ENCODE measurements at places on chromosomes 5 and 9.

GRCh38 chr5:97112230-97112629 is 30.2 kb downstream of the LIX1 start:
- no peak for DNase-seq

DNA sequence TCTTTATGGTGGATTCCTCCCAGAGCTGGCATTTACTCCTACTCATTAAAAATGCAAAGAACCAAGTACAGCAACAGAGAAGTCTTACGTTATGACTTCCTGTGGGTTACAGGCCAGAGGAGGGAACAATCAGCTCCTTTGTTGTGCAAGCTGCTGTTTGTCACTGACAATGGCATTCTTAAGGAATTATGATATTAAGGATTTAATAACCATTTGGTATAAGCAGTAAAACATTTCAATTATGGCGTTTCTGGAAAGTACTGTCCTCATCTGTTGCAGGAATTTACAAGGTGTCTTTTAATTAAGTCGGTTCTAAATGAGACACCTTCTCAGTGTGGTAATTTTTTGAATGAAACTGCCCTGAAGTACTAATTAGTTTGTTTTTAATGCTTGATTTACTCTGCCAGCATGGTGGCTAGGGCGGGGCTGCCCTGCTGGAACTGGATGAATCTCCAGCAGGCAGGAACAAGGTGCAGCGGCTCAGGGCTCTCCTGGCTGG is 49.1 kb upstream of the VDAC1 start:
- peak; percentile 91 for DNase-seq

GRCh38 chr5:176742246-176743105 is 67.9 kb upstream of the UNC5A start:
- DNase-seq, result no peak

GRCh38 chr9:76927540-76928240 is 21.8 kb upstream of the PRUNE2 start:
- no peak for DNase-seq

GRCh38 chr5:149940077-149940574 is 4.5 kb downstream of the PDE6A start:
- DNase-seq, result no peak

DNA sequence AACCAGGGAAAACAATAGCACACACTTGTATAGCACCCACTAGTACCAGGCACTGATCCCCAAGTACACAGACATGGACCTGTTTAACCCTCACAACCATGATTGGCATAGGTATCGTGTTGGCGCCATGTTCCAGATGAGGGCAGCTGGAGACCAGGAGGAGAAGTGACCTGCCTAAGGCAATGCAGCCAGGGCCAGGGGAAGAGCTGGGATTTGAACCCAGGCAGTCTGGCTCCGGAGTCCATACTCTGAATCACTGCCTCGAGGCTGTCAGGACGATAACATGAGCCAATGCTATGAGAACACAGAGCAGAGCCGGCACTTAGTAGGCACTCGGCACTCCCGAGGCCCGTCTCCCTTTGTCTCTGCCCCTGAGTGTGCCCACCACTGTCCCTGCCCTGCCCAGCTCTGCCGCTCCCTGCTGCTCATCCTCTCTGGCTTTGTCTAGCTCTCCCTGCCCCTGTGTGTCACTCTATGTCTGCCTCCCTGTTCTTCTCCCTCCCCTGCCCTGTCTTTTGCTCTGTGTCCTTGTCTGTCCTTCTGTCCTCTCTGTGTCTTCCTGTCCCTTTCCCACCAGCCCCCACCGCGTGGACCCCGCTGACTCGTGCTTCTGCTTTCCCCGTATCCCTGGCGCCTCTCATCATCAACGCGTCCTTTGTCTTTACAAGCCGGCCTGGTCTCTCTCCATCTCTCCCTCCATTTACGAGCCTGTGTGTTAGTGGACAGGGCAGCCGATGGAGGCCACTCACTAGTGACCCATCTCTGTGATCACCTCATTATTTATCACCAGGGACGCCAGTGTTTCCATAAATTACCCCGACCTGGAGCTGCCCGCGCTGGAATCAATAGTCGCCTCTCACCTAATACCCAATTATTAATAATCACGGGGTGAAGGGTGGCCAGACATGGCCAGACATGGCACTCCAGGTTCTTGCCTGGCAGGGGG is 99.4 kb upstream of the MVB12B start:
- no peak for DNase-seq

GRCh38 chr9:81588148-81588871 is 101.0 kb downstream of the TLE1 start:
- no peak for DNase-seq

DNA sequence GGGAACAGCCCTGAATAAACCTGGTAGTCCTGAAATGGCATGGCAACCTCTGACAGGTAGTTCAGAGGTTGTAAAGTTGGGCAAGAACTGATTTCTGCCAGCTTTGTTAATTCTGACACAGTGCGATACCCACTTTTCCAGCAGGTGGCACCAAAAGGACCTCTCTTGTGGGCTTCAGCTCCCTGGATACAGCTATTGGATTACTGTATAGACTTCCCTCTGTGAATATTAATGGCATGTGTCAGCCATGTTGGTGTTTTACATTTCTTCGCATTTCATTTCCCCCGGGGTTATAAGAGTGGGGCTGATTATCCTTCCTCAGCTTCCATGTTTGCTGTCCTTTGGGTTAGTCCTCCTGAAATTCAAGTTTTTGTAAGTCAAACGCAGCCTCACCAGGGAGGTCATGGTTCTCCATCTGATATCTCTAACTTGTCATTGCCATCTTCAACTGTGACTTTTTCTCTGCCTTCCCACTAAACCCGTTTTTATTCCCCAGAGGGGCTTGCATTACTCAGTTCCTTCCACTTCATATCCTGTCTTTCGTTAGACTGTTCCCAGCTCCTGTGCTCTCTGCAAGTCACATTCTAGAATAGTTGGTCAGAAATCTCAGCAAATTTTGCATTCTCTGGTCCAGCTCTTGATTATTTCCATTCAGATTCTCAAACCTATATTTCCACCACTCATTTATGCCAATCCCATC is 135.6 kb downstream of the LIFR start:
- DNase-seq, result peak; percentile 47

DNA sequence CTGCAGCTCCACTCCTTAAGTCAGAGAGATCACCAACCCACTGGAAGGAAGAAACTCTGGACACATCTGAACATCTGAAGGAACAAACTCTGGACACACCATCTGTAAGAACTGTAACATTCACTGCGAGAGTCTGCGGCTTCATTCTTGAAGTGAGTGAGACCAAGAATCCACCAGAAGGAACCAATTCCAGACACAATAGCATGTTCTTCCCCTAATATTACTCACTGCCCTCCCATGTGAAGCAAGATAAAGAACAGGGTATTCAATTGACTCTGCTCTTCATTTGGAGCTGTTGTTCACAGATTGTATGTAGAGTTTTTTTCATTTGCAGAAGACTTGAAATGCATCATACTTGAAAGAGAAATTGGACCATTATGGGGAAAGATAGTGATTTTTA is 10.8 kb downstream of the SAXO1 start:
- no peak for DNase-seq

DNA sequence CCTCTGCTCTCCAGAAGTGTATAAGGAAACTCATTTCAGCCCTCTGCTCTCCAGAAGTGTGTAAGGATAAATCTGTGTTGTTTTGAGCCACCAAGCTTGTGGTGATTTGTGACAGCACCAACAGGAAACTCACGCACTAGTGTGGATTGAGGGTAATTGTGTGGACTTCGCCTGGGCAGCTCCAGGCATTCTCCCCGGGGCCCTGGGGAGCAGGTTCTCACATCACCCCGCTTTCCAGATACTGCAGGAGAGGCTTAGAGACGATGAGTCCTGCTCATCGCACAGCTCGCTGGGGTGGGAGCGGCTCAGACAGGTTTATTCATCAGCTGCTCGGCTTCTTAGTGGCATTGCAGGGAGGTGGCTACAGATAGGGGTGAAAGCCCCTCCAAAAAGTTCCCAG is 38.4 kb upstream of the RNF130 start:
- no peak for DNase-seq

GRCh38 chr5:433836-434235 is 9.1 kb upstream of the EXOC3 start:
- DNase-seq, result no peak

DNA sequence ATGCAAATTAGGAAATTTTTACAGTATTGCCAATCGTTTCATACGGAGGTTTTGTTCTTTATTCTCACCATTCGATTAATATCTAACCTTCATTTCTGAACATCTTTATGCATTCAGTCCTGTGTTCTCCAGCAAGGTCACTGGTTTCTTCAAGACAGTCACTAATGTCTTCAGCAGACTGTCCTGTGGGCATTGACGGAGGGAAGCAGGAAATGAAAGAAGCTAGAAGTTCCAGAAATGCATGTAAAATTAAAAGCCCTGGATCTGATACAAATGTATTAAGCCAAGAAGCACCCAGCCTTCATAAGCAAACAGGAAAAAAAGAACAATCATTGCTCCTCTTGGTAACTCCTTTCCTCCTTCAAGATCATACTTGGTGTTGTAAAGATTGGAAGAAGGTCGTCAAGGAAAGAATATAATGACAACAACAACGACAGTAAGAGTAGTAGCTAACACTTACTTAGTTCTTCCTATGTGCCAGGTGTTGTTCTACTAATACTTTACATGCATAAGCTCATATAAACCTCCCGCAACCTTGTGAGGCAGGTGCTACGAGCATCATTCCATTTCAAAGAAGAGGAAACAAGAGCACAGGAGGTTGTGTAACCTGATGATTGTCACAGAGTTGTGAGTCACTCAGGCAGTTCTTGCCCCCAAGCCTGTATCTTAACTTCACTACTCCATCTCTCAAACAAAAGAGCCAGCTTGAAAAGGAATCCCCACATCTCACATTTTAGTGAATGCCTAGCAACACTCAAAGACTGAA is 59.9 kb upstream of the CER1 start:
- no peak for DNase-seq

GRCh38 chr5:153365547-153365946 is 124.9 kb upstream of the GRIA1 start:
- DNase-seq, result no peak

- DNase-seq, result no peak
Measured at GRCh38 chr9:109281518-109281917, 39.3 kb downstream of the EPB41L4B start.

- DNase-seq, result no peak
Measured at GRCh38 chr9:100447041-100447440, 20.1 kb downstream of the MSANTD3 start.

- DNase-seq, result no peak
Measured at GRCh38 chr9:130843049-130843908, 8.2 kb downstream of the ABL1 start.

GRCh38 chr9:137053944-137054931 is at the start of gene ENTPD2:
ENTPD2 (minus strand) TSS chr9:137054061; CDS start chr9:137053997, 64 bp downstream.
- DNase-seq, result no peak

GRCh38 chr9:131835151-131835910 is 95.5 kb upstream of the RAPGEF1 start:
- no peak for DNase-seq

DNA sequence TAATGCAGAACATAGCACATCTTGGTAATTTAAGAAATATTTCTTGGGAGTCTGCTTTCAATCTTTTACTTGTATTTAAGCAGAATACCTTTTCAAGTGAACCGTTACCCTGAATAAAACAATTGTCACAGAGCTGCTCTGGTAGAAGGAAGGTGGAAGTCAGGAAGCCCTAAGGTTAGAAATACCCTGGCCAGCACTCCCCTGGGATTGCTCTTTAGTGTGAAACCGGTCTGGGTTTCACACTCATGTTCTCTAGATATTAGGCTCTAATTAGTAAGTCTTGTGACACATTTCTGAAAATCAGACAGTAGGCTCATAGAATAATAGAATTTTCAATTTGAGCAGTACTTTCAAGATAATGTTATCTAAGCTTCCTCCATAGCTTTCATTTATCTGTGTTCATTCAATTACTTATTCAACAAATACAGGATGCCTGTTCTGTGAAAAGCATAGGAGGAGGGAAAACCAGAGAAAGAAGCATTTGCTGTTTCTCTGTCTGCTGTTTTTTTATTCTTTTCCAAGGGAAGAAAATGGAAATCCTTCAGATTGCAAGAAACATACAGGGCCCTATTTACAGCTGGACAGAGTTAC is 825.5 kb downstream of the TLR4 start:
- no peak for DNase-seq

- DNase-seq, result no peak
Measured at GRCh38 chr5:67045816-67046740, 150.5 kb downstream of the CD180 start.

GRCh38 chr5:167207081-167207480 is 1084.4 kb upstream of the WWC1 start:
- DNase-seq, result no peak

- DNase-seq, result no peak
Measured at GRCh38 chr9:136882109-136882946, 4.0 kb upstream of the TRAF2 start.

DNA sequence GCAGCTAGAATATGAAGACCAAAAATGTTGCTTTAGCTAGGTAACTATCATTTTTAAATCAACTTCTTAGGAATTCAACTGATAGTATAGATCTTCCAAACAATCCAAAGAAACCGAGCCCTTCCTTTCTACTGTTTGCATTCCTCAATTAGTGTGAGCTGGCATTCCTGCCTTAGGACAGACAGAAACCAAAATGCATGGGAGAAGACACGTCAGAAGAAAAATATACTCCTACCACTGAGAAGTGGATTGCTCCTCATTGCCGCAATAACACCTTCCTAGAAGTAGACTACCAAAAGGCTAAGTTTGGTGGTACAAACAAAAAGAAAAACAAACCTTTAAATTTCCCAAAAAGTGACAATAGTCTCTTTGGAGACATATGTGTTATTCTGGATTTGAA is 440.0 kb downstream of the SEMA5A start:
- DNase-seq, result no peak

GRCh38 chr5:145465474-145466263 is 369.5 kb downstream of the PRELID2 start:
- DNase-seq, result no peak

DNA sequence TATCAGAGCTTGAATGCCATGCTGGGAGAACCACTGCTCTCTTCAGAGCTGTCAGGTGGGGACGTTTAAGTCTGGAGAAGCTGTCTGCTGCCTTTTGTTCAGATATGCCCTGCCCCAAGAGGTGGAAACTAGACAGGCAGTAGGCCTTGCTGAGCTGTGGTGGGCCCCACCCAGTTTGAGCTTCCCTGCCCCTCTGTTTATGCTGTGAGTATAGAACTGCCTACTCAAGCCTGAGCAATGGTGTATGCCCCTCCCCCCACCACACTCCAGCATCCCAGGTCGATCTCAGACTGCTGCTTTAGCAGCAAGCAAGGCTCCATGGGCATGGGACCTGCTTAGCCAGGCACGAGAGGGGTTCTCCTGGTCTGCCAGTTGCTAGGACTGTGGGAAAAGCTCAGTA is 362.3 kb downstream of the FAM170A start:
- no peak for DNase-seq

DNA sequence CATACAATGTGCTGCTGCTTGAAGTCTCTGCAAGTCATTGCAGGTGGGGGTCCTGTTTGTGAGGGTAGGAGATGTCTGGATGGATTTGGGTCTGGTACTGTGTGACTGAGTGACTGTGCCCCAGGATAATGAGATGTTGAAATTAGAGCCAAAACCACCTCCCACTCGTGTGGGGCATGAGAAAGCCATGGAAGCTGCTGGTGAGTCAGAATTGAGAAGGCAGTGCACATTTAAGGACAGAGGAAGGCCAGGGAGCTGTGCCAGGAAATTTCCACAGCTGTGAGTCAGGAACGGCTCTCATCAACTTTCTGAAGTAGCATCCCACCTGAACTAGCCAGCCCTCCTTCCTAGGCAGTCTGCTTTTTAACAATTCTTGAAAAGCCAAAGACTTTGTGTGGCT is 229.8 kb downstream of the DRD1 start:
- DNase-seq, result no peak

- no peak for DNase-seq
Measured at GRCh38 chr9:127634698-127635097, 22.6 kb downstream of the STXBP1 start.

Data from foreskin melanocyte (primary cell).